ENCODE measurements at places on chromosomes 11 and 22.

DNA sequence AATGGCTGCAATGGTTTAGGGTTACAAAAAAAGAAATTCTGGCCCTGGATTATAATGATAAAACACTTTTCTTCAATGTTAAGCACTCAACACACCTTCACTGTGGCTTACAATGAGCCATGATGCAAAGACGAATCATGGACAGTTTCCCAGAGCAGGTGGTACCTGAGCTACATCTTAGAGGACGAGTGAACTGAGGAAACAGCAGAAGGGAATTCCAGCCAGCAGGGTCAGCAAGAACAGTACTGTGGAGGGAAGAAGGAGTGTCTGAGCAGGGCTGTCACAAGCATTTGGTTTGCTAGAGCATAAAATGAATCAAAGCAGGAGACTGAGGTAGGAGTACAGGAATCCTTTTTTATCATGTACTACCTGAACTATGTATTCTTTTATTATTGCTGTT, 332.8 kb upstream of the C11orf87 start:
- H3K27ac ChIP-seq, result no peak overlapping the region
- no peak for DNase-seq
- no peak overlapping the region for H3K4me3 ChIP-seq

DNA sequence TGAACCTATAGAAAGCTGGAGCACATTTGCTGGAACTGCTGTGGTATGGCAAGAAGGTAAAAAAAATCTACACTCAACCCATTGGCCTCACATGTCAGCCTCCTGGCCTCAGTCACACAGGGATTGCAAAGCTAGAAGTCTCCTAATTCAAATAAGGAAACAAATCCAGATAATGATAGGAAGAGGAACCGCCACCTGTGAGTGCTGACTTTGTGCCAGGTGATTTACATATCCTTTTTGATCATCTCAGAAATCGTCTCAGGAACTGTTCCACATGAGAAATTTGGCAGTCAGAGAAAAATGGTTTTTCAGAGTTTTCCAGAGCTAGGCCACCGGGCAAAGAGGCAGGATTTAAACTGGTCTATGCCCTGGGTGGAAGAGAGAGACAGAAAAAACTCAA, 986 bp downstream of the NLRP10 start:
- H3K27ac ChIP-seq, result no peak overlapping the region
- no peaks in the 10 kb centered on the region for H3K4me1 ChIP-seq
- DNase-seq, result no peak
- H3K27me3 ChIP-seq, result peaks cover 33% of the 10 kb centered on the region
- no peaks in the 10 kb centered on the region for H3K36me3 ChIP-seq
- no peak overlapping the region for H3K4me3 ChIP-seq

DNA sequence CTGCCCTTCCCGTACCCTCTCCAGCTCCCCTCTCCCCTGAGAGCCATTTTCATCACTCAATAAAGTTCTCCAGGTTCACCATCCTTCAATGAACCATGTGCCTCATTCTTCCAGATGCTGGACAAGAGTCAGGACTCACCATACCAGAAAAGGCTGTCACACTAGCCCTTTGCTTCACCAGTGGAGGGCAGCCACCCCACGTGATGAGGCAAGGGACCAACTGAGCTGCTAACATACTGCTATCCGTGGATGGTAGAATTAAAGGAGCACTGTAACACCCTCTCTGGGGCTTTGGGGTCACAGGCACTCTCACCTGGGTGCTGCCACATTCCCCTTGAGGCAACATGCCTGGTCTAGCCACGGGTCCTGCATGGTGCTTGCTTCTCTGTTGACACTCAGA, 13.1 kb upstream of the OR5I1 start:
- H3K4me1 ChIP-seq, result no peaks in the 10 kb centered on the region
- no peaks in the 10 kb centered on the region for H3K36me3 ChIP-seq
- no peak overlapping the region for H3K4me3 ChIP-seq
- no peak for DNase-seq
- H3K27me3 ChIP-seq, result no peaks in the 10 kb centered on the region
- H3K27ac ChIP-seq, result no peak overlapping the region

GRCh38 chr11:44702889-44703288, 23.9 kb upstream of the TSPAN18 start:
- no peaks in the 10 kb centered on the region for H3K4me1 ChIP-seq
- H3K27ac ChIP-seq, result no peak overlapping the region
- DNase-seq, result no peak

DNA sequence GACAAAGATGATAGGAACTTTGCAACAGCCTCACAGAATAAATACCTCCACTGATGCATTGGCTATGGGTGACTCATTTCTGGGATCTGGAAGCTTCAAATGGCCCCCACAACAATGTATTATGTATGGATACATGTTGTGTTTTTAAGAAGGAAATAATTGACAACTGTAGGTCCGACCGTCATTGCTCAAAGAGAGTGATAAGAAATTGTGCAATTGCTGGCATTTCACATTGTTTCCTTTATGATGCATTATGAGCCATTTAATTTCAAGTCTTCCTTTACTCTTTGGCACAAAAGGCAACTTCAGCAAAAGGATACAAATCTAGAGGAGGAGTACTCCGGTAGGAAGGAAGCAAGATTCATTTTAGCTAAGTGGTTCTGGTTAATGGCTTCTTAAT, 2.0 kb downstream of the ANO3 start:
- no peaks in the 10 kb centered on the region for H3K4me1 ChIP-seq
- no peak overlapping the region for H3K4me3 ChIP-seq
- peaks cover 7% of the 10 kb centered on the region for H3K36me3 ChIP-seq
- DNase-seq, result no peak

DNA sequence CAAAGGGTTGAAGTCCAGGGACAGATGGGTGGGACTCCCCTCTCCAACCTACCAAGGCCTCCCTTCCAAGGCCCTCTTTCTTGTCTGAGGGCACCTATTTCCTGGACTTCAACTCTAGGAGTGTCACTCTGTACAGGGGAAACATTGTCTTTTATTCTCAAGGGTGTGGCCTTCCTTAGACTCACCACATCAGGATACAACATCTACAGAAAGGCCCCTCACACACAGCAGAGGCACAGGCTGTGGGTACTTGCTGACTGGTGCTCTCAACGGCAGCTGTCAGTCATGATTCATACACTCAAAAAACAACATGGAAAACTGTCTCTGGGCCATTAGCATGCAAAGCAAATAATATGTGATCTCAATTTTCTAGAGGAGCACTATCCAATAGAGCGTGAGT, 78.0 kb downstream of the RCN1 start:
- H3K4me3 ChIP-seq, result peak overlapping the region; percentile 4
- H3K36me3 ChIP-seq, result no peaks in the 10 kb centered on the region
- no peaks in the 10 kb centered on the region for H3K27me3 ChIP-seq
- H3K4me1 ChIP-seq, result peaks cover 37% of the 10 kb centered on the region
- DNase-seq, result no peak
- H3K27ac ChIP-seq, result no peak overlapping the region

- no peaks in the 10 kb centered on the region for H3K27me3 ChIP-seq
- H3K4me3 ChIP-seq, result no peak overlapping the region
- no peaks in the 10 kb centered on the region for H3K36me3 ChIP-seq
Measured at GRCh38 chr11:7480113-7480512, 5.2 kb upstream of the OLFML1 start.

- no peak for DNase-seq
- peaks cover 3% of the 10 kb centered on the region for H3K36me3 ChIP-seq
- H3K4me1 ChIP-seq, result peaks cover 14% of the 10 kb centered on the region
- no peak overlapping the region for H3K27ac ChIP-seq
- no peaks in the 10 kb centered on the region for H3K27me3 ChIP-seq
Measured at GRCh38 chr22:39142088-39142680, 10.3 kb downstream of the CBX7 start.

DNA sequence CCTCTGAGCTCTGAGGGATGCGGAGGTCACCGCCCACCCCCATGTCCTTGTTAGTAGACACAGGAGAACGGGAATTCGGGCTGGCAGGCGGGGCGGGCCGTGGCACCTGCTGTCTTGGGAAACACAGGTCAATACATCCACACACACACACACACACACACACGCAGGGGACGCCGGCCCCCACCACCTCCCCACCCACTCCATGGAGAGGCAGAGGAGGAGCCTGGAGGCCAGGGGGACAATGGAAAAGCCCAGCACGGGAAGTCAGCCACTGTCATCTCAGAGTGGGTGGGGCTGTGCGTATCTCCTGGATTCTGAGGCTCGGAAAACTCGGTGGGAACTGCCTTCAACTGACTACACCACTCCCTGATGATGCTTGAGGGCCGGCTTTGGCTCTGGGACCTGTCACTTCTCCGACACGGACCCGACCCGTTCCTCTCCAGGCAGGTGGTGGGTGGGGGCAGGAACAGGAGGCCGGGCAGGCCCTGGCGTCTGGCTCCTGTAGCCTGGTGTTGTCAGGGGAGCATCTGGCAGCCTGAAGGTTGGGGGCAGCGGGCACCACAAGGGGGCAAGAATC, 18.5 kb upstream of the TMEM184B start:
- H3K4me1 ChIP-seq, result peaks cover 2% of the 10 kb centered on the region
- no peak overlapping the region for H3K27ac ChIP-seq
- no peaks in the 10 kb centered on the region for H3K27me3 ChIP-seq
- DNase-seq, result no peak
- peaks cover 13% of the 10 kb centered on the region for H3K36me3 ChIP-seq

GRCh38 chr22:36497910-36498665, 8.8 kb downstream of the FOXRED2 start:
- no peaks in the 10 kb centered on the region for H3K36me3 ChIP-seq
- peaks cover 8% of the 10 kb centered on the region for H3K4me1 ChIP-seq
- H3K27ac ChIP-seq, result no peak overlapping the region
- no peaks in the 10 kb centered on the region for H3K27me3 ChIP-seq

DNA sequence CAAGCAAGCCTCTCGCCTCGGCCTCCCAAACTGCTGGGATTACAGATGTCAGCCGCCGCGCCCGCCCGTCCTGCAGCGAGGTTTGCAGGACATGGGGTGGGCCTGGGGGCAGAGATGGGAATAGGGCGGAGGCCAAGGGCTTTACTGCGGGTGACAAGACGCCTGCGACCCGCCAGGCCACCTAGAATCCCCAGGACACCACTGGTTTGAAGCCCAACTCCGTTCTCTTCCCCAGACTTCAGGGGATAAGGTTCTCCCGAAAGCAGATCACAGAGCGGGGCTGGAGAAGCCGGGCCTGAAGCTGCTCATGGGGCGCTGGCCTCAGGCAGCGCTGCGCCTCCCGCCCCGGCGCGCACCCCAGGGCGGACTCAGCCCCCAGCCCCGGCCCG, 354 bp downstream of the POLR2L start:
- peak overlapping the region; percentile 83 for H3K27ac ChIP-seq
- no peaks in the 10 kb centered on the region for H3K27me3 ChIP-seq
- H3K4me3 ChIP-seq, result peak overlapping the region; percentile 84
- peaks cover 39% of the 10 kb centered on the region for H3K4me1 ChIP-seq
- DNase-seq, result no peak

DNA sequence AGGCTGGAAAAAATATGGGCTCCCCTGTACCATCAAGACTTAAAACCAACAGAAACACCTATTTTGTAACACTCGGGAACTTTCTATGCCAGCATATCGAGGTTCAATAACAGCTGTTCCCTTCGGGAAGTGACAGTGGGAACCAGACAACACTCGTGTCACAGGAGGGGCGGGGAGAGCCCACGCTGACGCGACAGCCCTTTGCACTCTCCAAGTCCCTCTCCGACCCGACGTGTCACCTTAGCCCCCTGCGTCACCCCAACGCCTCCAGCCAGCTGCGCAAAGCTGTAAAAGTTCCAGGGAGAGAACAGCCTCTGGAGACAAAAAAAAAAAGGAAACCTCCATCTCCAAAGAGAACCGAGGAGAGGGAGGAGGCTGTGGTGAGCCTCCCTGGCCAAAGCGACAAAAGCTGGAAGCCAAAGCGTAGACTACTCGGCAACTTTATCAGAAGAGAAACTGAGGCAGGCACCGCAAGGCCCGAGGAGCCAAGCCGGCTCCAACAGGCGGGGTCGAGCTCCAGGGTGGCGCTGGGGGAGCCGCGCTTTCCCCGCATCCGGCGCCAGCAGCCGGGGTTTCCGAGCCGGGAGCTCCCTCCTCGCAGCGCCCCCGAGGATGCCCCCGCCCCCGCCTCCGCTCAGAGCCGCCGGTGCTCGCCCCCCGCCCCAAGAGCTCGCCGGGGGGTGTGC, 751 bp downstream of the ARFGAP3 start:
- peak overlapping the region; percentile 94 for H3K27ac ChIP-seq
- H3K36me3 ChIP-seq, result no peaks in the 10 kb centered on the region
- no peaks in the 10 kb centered on the region for H3K27me3 ChIP-seq
- H3K4me3 ChIP-seq, result peak overlapping the region; percentile 88
- peaks cover 23% of the 10 kb centered on the region for H3K4me1 ChIP-seq

DNA sequence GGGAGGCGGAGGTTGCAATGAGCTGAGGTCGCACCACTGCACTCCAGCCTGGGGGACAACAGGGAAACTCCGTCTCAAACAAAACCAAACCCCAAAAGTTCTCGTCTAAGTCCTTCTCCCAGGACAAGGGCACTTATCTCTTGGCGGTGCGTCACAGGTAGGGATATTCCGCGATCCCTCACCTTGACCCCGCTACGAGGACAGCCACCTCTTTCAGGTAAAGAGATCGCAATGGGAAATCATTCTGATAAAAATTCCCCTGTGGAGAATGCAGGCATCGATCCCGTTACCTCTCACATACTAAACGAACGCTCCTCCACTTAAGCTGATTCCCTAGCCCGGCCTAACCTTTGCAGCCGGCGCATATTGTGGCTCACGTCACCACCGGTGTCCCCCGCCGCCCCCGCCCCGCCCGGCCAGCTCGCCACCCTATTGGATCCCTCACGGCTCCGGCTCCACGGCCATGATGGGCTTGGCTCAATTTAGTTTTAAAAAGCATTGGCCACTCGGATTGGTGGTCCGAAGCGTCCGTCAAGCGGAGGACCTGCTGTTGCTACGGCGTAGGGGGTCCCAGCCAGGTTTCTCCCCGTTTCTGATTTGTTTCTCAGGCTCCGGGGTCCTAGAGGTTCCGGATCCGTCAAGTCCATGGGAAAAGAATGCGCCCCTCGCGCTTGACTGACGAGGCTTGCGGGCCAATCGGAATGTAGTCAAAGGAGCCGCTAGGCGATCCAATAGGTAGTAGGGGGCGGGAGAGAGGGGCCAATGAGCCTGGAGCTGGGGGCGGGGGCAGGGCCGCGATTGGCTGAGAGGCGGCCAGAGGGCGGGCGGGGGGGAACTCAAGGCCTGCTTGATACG, 439 bp upstream of the PPP6R3 start:
- DNase-seq, result peak; percentile 91
- H3K4me3 ChIP-seq, result peak overlapping the region; percentile 76
- H3K27ac ChIP-seq, result peak overlapping the region; percentile 94
- peaks cover 18% of the 10 kb centered on the region for H3K4me1 ChIP-seq
- no peaks in the 10 kb centered on the region for H3K36me3 ChIP-seq
- no peaks in the 10 kb centered on the region for H3K27me3 ChIP-seq

GRCh38 chr11:3169255-3170043, 4.3 kb upstream of the OSBPL5 start:
- no peaks in the 10 kb centered on the region for H3K36me3 ChIP-seq
- H3K27me3 ChIP-seq, result peaks cover 11% of the 10 kb centered on the region
- H3K4me3 ChIP-seq, result peak overlapping the region; percentile 81
- peak overlapping the region; percentile 90 for H3K27ac ChIP-seq
- DNase-seq, result no peak

Measured in naive thymus-derived CD8-positive, alpha-beta T cell (primary cell).